SW 1271 (cell line): ENCODE measurements at places on chromosomes 2 and 18.

DNA sequence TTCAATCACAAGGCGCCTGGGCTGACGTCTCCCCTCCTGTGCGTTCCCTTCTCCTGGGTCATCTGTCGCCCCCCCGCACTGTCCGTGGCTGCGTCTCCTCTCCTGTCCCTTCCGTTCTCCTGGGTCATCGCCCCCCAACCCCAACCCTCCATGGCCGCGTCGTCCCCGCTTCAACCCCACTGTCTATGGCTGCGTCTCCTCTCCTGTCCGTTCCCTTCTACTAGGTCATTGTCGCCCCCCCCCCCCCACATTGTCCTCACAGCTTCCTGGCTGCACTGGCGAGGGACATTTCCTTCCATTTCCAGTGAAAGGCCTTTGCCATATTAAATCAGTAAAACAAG is 118.9 kb downstream of the TMEM18 start:
- no peak for DNase-seq

GRCh38 chr2:119178776-119179175 is 20.2 kb upstream of the C1QL2 start:
- no peak for DNase-seq

GRCh38 chr2:199756743-199757142 is 94.2 kb downstream of the FTCDNL1 start:
- no peak for DNase-seq

- no peak for DNase-seq
Measured at GRCh38 chr2:232611559-232612218, 21.7 kb upstream of the EFHD1 start.

GRCh38 chr2:65545837-65546805 is 113.7 kb upstream of the SPRED2 start:
- DNase-seq = peak; percentile 57

DNA sequence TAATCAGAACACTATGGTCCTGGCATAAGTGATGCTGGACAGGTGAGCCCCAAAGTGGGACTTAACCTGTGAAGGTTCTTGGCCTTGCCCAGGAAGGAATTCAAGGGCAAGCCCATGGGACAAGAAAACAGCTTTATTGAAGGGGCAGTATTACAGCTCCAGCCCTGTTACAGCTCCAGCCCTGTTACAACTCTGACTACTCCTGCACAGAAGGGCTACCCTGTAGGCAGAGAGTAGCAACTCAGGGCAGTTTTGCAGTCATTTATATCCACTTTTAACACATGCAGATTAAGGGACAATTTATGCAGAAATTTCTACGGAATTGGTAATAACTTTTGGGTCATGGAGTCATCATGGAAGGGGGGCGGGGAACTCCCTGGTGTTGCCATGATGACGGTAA is 15.7 kb downstream of the IL37 start:
- no peak for DNase-seq

- no peak for DNase-seq
Measured at GRCh38 chr2:14706201-14706600, 73.7 kb downstream of the LRATD1 start.

DNA sequence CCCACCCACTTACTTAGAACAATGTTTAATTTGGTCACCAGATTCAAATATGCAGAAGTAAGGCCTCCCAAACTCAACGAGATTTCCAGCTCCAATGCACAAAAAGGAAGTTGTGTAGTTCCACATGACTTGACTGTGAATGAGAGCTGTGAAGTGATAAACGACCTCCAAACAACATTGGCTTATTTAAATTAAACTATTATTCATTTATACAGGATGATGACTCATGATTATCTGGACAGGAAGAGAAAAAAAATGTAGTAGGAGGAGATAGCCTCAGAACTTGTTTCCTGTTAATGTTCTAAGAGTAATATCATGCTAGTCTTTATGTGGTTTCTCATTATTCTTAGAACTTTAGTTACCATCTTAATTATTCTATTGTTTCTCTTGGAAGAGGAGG is 237.3 kb downstream of the C1D start:
- peak; percentile 44 for DNase-seq

DNA sequence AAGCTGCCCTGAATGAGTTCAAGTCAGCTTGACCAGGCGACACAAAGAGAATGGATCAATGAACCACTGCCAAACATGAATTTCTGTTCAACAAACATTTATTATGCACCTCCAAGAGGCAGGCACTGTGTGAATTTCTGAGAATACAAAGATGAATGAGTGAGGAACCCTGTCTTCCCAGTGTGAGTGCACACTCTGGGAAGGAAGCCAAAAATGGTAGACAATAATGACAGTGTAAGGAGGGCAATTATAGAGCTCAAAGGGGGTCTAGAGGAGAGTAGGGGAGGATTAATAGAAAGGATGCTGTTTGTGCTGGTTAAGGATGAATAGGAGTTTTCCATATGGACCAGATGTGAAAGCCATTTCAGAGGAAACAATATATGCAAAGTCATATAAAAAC is 213.4 kb downstream of the DCC start:
- no peak for DNase-seq

- no peak for DNase-seq
Measured at GRCh38 chr2:113080134-113080533, 12.4 kb downstream of the IL1F10 start.

DNA sequence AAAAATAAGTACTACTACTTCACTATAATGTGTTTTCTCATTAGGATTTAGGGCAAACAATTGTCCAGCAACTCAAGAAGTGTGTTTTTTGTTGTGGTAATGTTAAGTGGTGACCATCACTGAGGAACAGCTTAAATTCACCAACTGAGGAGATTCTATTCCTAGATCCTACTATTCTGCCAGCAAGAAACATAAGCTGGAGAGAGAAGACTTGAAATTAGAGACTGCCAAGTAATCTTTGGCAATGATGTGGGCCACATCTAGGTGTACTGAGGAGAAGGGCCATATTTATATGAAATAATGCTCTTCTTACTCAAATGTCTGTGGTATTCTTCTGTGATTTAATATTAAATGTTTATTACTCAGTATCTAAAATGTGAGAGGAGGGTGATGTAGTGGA is 44.3 kb upstream of the MSTN start:
- no peak for DNase-seq

- DNase-seq = no peak
Measured at GRCh38 chr18:56269958-56270357, 368.4 kb downstream of the TXNL1 start.

GRCh38 chr2:174572556-174572955 is 25.0 kb downstream of the WIPF1 start:
- DNase-seq = no peak

DNA sequence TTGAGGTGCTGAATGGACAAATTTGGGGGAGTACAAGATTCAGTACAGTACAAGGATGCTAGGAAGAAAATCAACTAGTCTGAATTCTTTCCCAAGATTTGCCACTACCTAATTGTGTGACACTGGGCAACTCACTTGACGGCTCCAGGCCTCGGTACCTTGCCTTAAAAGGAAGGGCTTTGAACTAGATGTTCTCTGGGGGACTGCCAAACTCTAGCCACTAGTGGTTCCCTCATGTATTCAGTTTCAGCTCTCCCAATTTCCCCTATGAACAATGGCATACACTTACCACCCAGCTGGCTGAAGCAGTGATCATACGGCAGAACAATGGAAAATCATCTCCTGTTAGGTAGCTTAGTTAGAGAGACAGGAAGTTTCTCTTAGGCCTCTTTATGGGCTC is 73.4 kb downstream of the VWC2L start:
- no peak for DNase-seq

DNA sequence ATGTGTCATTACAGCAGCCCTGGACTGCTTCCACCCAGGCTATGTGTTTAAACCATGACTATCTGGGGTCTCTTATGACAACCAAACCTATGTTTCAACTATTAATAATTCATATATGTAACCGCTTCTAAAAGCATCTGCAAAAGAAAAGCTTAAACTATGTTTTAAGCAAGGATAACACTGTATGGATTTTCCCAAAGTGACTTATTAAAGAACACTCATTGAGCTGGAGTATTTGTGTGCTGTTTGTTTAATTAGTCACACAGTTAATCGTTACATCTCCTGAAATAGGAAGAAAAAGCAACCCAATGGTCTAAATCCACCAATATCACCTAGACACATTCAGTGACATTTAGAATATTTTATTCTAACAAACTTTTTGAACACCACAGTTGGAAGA is 51.3 kb downstream of the TMEM163 start:
- no peak for DNase-seq

- DNase-seq = no peak
Measured at GRCh38 chr2:25545899-25546298, 127.5 kb downstream of the DTNB start.

DNA sequence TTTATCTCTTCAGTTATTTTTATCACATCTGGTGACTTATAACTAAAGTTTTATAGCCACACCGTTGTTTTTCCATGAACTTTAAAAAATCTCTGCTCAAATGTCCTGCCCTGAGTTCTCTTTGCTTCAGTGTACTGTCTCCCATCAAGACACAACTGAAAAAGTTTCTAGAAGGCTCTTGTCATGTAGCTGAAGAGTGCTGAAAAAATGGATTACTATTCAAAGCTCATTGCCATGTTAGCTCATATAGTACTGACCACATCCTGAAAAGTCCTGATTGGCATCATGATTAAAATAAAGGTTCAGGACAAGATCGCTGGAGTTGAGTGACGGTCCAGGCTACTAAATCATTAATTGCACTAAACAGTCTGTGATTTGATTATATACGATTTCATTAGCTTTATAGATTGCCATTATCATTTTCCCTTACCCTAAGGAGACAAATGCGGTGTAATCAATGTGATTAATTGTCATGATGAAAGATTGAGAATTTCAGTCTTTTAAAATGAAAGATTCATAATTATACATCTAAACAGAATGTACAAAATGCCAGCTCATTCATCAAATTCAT is 62.2 kb downstream of the MFSD6 start:
- no peak for DNase-seq

DNA sequence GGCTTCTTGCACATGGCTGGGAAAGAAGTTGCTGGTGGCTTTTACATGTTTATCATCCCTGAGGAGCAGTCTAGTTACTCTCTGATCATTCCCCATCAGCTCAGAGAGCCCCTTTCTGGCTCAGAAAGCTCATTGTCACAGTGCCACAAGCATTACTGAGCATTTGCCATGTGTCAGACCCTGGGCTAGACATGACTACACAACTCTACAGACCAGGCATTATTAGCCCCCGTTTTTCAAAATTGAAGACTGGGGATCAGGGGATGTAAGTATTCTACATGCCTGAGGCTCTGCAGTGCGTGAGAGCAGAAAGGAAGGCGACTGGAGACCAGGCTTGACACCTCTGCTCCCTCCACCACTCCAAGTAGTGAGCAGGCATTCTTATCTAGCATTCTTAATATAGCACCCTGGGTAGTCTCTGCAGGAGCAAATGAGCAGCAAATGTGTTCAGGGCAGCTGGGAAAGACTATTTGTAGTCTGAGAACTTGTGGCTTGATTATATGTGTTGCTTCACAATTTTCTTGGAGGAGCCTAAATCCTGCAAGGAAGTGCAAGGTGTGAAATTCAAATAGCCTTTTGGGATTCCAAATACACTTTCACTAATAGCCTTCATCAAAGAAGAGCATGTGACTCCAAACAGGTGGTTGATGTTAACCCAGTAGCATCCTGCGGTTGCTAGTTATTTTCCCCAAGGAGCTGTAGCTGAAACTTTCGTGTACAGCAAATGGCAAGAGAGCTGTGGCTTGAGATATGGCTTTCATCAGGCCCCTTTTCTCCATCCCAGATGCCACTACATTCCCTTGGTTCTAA is 143.2 kb downstream of the DDX1 start:
- no peak for DNase-seq

- DNase-seq = no peak
Measured at GRCh38 chr2:96798733-96799622, 17.1 kb upstream of the CNNM3 start.

- no peak for DNase-seq
Measured at GRCh38 chr2:112876971-112877361, 34.0 kb upstream of the IL37 start.

DNA sequence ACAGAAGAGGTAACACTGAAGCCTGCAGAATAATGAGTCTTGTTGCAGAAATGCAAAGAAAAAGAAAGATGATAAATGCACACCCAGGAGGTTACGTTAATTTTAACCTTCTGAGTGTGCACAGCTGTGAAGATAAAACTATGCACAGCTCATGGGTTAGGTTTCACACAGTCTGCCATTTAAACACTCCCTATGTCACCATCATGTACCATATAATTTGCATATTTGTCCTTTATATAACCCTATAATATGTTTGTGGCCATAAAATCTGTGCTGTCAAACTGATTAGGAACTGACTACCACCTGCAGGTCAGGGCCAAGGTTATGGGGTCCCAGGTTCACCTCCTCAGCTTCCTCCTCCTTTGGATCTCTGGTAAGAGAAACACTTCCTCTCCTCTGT is 205.5 kb downstream of the RPIA start:
- no peak for DNase-seq

- peak; percentile 63 for DNase-seq
Measured at GRCh38 chr2:62999905-63000304, 50.7 kb upstream of the OTX1 start.

DNA sequence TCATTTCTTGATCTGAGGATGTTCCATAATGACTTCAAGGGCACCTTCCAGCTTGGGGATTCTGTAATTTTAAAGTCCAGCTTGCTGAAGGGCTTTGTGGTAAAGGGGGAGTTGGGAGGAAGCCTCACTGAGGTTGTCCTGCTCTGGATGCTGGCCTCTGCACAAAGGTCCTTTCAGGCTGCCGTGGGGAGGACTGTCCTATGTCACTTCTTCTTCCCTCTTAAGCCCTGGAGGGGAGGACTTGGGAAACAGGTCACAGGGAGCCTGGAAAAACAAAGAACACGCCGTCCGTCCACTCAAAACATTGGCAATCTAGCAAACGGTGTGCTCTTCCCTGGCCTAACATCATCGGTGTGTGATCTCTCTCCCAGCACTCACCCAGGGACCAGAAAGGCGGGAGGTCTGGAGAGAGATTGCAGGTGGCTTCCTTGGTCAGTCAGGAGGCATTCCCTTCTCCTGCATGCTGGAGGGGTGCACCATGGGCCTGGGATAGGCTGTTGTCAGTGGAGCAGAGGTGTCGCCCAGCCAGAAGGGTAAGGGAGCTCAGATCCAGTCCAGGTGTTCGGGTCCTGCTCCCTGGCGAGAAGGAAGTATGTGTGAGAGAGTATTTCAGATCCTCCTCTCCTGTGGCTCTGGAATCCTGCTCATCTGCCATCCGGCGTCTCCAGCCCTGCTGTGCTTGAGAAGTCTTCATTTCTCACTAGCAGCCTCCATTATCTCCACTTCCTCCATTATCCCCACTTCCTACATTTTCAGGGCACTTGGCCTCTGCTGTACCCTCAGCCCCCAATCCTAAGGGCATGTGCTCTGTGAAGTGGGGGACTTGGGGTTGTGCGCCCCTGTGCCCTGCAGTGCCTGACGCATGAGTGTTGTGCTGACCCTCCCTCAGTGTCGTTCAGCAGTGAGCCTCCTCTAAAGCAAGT is 20.1 kb downstream of the ASAP2 start:
- no peak for DNase-seq
